Ovary (tissue), 10 donors: ENCODE measurements at places on chromosomes 5 and 9. TPM values are rescaled to one million over a fixed set of nuclear protein-coding genes. Genes with fewer than 3 reads are reported as not detected.

Gene EPB41L4B
- 14.0 TPM for polyA plus RNA-seq

Gene FGF10
- polyA plus RNA-seq = 7.2 TPM

Gene ENTREP1
- 18.8 TPM for polyA plus RNA-seq

Gene SOX30
- polyA plus RNA-seq = 0.15 TPM

DNA sequence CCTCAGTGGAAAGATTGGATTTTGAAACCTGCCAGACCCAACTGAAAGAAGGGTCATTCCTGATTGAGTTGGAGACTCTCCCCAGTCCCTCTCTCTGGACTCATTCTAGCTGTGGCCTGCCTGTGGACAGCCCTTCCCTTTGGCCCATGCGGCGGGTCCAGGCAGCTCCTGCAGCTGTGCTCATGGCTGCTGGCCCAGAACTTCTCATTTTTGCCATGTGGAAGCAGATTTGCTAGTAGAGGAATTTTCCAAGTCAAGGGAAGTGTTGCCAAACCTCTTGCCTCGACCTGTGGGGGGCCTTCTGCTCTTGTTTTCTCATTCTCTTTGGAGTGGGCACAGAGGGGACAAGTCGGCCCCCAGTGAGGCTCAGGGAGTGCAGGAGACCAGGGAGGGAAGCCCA lies 89.2 kb downstream of the ANKRD33B start:
- no peak overlapping the region for H3K27ac ChIP-seq
- no peak overlapping the region for H3K4me3 ChIP-seq
- no peaks in the 10 kb centered on the region for H3K4me1 ChIP-seq

- H3K4me3 ChIP-seq = no peak overlapping the region
- no peak overlapping the region for H3K27ac ChIP-seq
- H3K27me3 ChIP-seq = no peaks in the 10 kb centered on the region
- H3K4me1 ChIP-seq = peaks cover 8% of the 10 kb centered on the region
- no peaks in the 10 kb centered on the region for H3K36me3 ChIP-seq
These were observed 392.5 kb downstream of the KDM4C start for GRCh38 chr9:7150153-7150890.
